Urinary bladder (tissue), 4 donors: ENCODE measurements at places on chromosomes 6 and 20. TPM values are rescaled to one million over a fixed set of nuclear protein-coding genes. Genes with fewer than 3 reads are reported as not detected.

GRCh38 chr20:11227602-11228001 is 553.8 kb upstream of the JAG1 start:
- no peak for DNase-seq

DNA sequence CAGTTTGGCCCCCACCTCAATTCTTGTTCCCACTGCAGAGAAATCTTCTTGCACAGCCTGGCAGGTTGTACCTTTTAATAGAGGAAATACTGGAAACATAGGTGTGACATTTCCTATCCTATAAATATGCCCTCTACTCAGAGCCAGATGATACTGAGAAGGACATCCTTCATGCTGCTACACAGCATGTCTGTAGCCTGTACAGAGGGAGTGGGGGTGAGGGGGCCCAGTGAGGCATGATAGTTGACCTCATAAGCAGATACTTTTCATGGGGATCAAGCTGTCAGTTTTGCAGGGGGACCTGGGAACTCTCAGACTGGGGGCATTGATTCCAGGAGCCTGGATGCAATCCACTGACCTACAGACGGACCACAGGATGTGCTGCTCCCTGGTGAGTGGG is 96.2 kb upstream of the TOP1 start:
- no peak for DNase-seq

DNA sequence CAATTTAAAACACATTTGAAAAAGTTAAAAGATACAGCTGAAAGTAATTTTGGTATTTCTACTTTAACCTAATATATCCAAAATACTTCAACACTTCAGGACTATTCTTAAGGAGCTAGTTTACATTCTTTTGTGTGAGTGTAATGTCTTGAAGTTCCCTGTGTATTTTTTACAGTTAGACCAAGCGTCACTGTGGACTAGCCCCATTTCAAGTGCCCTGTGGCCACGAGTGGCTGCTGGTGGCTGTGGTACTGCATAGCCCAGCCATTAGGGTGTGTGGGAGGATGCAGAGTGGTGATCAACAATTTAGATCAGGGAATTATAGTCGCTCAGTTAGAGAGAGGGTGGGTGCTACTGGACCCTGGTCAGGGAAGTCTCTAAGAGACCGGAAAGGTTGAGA is 869 bp upstream of the CST5 start:
- DNase-seq: no peak

GRCh38 chr6:116385459-116385802 is 14.7 kb downstream of the DSE start:
- DNase-seq: no peak

GRCh38 chr6:38625217-38625616 is 14.5 kb downstream of the BTBD9 start:
- no peak for DNase-seq

DNA sequence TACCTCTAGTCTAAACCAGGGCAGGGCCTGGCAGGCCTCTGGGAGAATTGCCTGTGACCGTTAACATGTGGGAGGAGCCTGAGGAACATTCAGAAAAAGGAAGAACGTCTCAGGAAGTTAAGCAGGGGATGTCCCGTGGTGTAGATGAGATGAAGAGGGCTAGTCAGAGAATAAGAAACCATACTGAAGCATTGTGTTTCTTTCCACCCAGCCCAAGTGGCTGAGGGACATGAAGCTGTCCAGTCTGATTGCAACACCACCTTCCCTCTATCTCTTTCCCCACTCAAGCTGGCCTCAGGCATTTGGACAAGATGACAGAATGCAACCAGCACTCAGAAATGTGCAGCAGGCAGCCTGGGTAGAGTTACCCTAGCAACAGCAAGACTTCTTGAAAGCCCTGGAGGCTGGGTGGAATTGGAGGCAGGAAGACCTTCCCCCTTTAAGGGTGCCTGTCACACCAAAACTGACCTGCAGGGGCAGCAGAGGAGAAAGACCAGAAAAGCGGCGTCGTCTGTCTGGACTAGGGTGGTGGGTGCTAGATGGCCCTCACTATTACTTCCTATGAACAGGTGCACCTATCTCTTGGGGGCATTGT is 186.1 kb downstream of the UNC5CL start:
- no peak for DNase-seq

GRCh38 chr6:163179061-163179460 is 235.5 kb upstream of the QKI start:
- no peak for DNase-seq

GRCh38 chr6:170172825-170173256 is 118.0 kb downstream of the DLL1 start:
- DNase-seq: no peak

GRCh38 chr6:84408028-84408427 is 180.6 kb upstream of the CEP162 start:
- DNase-seq: no peak

GRCh38 chr20:61162451-61162850 is 89.6 kb upstream of the CDH4 start:
- DNase-seq: no peak

DNA sequence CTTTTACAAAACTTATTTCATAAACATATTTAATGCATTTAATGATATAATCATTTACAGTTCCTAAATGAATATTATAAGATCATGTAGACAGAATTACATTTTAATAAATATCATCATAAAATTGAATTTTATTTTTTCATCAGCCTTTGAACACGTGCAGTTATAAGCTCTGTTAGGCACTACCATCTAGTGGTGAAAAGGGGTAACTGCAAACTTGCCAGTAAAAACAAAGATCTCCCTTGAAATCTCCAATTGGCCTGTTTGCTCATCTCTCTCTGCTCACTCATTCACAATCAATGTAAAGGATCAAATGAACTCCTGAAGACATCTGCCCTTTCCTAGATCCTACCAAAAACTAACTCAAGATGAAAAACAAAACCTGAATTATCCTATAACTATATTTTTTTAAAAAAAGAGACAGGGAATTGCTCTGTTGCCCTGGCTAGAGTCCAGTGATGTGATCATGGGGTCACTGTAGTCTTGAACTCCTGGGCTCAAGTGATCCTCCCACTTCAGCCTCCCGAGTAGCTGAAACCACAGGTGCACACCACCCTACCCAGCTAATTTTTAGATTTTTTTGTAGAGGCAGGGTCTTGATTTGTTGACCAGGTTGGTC is 31.7 kb downstream of the SAMHD1 start:
- DNase-seq: peak; percentile 13

- DNase-seq: no peak
These were observed 48.7 kb upstream of the DACT2 start for GRCh38 chr6:168368066-168368820.

DNA sequence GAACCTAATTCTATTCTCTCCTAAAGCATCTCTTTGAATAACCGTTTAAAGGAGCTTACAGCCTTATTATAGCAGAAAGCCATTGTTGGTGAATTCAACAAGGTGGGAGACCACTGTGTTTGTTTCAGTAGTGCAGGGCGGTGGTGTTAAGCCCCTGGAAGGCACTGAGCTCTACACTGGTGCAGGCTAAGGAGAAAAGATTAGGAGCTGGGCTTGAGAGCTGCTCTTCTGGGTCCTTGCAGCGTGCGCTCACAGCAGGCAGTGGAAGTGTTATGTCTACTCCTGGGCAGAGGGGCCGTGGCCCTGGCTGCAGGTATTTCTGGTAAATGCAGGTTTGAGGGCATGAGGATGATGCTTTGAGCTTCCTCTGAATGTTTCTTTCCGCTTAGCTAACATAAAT is 361.2 kb downstream of the RNF144B start:
- DNase-seq: no peak

DNA sequence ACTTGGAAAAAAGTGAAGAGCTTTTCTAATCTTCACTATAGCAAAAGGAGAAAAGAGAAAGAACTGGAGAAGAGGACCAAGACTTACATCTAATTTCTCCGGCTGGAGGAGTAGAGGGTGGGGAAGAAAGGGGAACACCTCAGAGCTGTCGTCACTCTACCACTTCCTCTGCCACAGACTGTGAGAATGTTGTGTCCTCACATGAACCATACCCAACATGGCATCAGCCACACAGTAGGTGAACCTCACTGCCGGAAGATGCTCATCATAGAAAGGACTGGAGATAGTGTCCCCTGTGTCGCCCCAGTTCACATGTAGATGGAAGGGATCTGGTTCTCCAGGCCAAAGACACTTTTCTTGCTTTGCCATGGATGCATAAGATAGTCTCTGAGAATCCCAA is 604.4 kb upstream of the NOX3 start:
- no peak for DNase-seq

TUBB1 gene
- 0.05 TPM for polyA plus RNA-seq

OR2J3 gene
- not detected for polyA plus RNA-seq

IMPG1 gene
- polyA plus RNA-seq: not detected
